ENCODE measurements at places on chromosomes 6 and 20. TPM values are rescaled to one million over a fixed set of nuclear protein-coding genes. Genes with fewer than 3 reads are reported as not detected.

Gene MYBL2
- 95.1 TPM for total RNA-seq

Gene DDO
- not detected for total RNA-seq

Gene SEL1L2
- total RNA-seq = not detected

Gene GRM1
- not detected for total RNA-seq

Gene HDGFL1
- total RNA-seq = not detected

Gene PRL
- not detected for total RNA-seq

Gene LST1
- 66.6 TPM for total RNA-seq

- DNase-seq = peak; percentile 36
Measured at GRCh38 chr6:132763269-132763668, 5.6 kb upstream of the VNN2 start.

GRCh38 chr6:31400467-31401289, 2.7 kb upstream of the MICA start:
- peak; percentile 68 for DNase-seq

DNA sequence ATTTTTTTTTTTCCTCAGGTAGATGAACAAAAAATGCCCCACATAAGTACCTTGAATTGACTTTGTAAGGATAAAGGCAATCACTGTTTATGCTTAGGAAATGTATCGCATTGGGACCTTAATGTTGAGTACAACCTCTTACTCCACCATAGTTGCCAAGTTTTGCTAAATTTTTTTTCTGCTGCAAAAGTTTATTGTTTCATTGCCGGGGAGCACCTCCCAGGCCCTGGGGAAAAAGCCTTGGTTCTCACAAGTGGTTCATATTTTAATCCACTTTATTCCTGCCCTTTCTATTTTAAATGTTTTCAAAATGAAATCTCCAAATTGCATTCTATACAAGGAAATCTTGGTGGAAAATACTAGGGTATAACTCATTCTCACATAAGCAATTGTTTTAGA, 52.3 kb upstream of the UTRN start:
- no peak for DNase-seq

DNA sequence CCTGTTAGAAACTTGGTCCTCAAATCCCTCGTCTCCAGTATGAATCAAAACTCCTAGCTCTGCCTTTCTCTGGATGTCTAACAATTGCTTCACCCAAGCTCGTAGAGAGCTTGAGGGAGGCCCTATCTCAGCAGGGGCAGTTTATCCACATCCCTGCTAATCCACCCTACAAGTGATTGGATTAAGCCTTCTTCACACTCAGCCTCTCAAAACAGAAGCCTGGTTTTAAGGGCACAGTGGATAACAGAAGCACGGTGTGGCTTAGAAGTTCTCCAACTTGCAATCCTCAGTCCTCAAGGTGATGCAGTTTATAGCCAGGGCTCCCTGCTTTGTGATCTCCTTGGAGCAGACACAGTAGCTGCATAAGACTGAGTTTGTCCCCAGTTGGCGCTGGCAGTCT, 383.9 kb downstream of the KIF16B start:
- no peak for DNase-seq

DNA sequence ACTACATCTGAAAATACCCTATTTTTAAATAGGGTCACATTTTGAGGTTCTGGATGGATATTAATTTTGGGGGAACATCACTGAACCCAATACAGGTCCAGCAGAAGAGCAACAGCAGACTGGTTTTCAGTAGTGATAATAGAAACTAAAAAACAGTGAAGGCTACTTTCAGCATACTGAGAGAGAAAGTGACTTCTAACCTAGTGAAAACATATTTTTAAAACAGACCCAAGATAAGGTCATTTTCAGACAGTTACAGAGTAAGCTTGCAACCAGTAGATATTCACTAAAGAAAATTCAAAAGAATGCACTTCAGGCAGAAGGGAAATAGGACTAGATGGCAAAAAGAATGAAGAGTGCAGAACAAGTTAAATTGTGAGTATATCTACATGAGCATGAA, 42.0 kb upstream of the TMEM244 start:
- DNase-seq = no peak

GRCh38 chr6:7175462-7175861, 67.7 kb downstream of the RREB1 start:
- no peak for DNase-seq

DNA sequence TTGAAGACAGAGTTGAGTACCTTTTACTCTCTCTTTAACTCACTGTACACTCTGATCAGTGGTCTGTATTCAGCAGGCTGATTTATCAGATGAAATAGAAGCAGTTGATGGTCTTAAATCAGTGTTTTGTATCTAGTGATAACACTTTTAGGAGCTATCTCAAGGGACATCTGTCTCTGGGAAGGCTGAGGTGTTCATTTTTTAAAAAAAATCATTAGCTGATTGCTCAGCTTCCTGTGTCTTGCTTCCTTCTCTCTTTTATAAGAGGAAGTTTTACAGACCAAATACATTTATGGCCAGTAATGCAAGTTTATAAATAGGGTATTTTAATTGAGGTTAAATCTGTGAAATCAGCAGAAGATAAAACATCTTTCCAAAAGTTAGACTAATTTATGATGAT, 12.0 kb upstream of the CCDC170 start:
- DNase-seq = no peak

- DNase-seq = no peak
Measured at GRCh38 chr6:118813775-118814174, 80.2 kb upstream of the ASF1A start.

DNA sequence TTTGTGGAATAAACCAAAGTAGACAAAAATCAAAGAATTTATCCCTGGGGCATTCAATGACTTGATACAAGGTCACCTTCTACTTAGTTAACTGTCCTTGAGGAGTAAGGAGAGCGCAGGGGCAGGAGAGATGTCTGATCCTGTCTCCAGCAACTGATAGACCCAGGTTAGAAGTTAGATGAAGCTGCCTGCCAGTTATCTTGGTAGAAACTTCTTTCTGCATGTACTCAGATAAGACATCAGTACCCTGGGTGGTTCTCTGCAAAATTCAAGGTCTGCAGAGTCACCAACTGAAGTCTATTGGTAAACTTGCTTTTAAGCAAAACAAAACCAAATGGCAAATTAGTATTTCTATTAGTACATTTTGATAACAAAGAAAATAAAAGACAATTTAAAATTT, 2.7 kb downstream of the SGK1 start:
- DNase-seq = no peak

DNA sequence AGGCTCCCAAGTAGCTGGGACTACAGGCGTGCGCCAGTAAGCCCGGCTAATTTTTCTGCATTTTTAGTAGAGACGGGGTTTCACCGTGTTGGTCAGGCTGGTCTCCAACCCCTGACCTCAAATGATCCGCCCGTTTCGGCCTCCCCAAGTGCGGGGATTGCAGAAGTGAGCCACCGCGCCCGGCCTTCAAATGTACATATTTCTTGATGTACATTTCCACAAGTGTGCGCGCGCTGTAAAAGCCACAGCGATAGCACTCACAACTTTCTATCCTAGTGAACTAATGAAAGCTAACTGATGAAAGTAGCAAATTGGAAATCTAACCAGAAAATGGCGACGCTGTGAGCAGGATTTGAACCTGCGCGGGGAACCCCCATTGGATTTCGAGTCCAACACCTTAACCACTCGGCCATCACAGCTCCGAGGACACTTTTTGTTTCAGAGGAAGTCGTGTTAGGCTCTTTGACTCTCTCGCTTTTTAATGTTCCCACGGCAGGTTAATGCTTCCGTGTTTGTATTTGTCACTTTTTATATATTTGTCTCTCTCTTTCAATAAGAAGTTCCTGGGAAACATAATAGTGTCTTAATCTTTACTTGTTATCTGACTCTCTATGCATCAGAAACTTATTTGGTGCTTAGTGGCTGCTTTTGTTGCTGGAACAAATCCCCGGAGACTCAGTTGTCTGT, 199.4 kb upstream of the ZNF184 start:
- peak; percentile 29 for DNase-seq

- no peak for DNase-seq
Measured at GRCh38 chr6:169950558-169950957, 199.1 kb downstream of the ERMARD start.

DNA sequence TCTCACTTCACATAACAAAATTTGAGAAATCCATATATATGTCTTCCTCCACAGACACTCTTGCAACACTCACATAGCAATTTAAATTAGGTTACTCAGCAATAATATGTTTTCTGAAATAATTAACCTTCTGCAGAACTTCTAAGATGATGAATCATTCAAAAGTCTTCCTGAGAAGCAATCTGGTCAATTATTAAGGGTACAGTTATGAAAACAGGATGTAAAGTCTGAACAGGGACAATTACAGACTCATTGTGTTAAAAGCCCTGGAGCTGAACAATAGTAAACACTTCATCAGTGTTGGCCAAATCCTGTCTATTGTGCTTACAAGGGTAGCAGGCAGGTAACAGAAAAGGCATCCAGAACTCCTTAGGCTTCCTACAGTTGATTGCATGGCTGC, 75.4 kb downstream of the FILIP1 start:
- DNase-seq = no peak

DNA sequence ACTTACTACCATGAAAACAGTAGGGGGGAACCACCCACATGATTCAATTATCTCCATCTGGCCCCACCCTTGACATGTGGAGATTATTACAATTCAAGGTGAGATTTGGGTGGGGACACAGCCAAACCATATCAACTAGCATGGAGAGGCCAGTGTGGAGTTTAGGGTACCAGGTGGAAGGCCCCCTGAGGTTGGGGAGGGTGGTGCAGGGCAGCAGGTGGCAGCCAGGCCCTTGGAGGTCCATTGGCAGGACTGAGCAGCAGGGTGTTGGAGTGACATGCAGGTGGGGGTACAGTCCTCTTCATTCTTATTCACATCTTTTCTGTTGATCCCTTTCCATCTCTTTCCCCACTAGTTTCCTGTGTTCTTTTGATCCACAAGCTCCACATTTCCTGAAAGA, 42.9 kb downstream of the PHACTR3 start:
- no peak for DNase-seq

DNA sequence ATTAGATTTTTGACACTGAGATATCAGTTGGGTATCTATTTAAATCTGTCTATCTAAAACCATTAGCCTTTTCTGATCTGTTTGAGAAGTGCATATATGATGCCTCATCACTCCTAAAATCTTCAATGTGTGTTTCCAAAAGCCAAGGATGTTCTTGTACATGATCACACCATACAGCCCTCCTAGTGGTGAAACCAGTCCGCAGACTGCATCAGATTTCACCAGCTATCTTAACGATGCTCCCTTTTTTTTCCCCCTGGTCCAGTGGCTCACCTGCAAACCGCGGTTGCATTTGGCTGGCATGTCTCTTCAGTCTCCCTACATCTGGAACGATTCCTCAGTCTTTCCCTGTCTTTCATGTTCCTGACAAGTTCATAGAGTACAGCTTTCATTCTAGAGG, 4.0 kb downstream of the KIZ start:
- no peak for DNase-seq

DNA sequence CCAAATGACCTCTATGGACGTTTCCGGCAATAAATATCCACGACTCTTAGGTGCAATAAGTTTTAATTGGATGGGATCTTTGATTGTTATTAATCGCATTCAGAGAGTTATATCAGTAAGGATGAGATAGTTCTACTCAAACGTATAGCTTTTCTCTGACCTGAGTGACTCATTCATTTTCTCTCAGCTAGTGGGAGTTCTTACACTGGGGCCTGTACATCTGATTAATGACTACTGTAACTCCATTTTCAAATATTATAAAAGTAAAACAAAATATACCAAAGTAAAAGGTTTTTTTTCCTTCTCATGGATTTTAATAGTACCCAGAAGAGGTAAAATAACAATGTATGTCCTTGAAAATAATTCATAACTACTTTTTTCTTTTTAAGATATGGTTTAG, 41.1 kb upstream of the SAMD5 start:
- no peak for DNase-seq

All from activated T-helper 1 cell treated with anti-CD3 and anti-CD28 coated beads, Interleukin-12 subunit alpha, Interleukin-12 subunit beta, Interleukin-2, Interleukin-4 antibody, amounts not matched to agents 30 ng/mL and 10 ng/mL and 1 ng/mL, durations not matched to agents 14 hours and 24 hours and 36 hours (primary cell).